Umbilical cord (tissue), 2 donors: ENCODE measurements at places on chromosomes 2 and 18. TPM values are rescaled to one million over a fixed set of nuclear protein-coding genes. Genes with fewer than 3 reads are reported as not detected.

DNA sequence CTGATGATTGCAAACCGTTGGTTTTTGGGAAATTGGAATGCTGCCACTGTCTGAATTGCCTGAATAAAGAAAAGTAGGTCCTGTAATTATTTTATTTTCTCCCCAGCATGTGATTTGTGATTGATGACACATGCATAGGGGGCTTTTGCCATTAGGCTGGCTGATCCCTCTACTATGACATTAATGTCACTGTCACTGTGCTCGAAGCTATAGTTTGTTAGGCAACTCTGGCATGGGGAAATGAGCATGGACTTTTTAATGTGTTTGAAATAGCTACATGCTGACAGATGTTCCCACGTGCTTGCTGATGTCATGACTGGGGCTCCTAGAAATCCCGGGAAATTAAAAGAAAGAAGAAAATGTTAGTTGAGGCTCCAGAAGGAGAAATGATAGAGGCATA is 99.1 kb downstream of the HRH4 start:
- no peak for DNase-seq

GRCh38 chr18:28725876-28726275 is 548.9 kb upstream of the CDH2 start:
- DNase-seq, result no peak

GRCh38 chr2:174846941-174847938 is 83.0 kb upstream of the CHRNA1 start:
- DNase-seq, result peak; percentile 96

TCF23 gene
- 1.7 TPM for total RNA-seq

ARHGEF33 gene
- 1.2 TPM for total RNA-seq

TPGS2 gene
- 68.4 TPM for total RNA-seq

CPO gene
- not detected for total RNA-seq
